ENCODE measurements at places on chromosomes 6 and 20.

DNA sequence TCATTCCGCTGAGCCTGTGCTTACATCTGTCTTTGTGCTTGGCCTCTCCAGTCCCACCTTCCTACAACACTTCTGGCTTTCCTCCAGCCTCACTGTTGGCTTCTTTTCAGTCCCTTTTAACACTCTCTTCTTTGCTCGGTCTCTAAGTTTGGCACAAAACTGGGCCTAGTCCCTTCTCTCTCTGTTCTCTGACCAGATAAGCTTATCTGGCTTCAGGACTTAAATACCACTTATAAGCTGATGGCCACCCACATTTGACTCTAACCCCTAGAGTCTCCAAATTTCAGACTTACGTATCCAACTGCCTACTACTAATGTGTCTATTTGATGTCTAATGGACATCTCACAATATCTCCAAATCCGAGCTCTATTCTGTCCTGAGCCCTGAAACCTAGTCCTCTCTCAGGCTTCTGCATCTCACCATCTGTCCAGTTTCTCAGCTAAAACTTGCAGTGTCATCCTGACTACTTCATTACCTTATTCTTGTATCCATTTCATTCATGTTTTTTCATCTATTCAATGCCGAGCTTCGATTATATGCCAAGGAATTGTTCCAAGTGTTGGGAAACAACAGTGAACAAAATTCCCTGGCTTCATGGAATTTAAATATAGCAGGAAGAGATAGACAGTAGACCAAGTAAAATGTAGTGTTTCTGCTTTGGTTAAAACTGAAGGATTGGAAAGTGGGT lies 40.1 kb downstream of the TBPL1 start:
- no peak for DNase-seq

DNA sequence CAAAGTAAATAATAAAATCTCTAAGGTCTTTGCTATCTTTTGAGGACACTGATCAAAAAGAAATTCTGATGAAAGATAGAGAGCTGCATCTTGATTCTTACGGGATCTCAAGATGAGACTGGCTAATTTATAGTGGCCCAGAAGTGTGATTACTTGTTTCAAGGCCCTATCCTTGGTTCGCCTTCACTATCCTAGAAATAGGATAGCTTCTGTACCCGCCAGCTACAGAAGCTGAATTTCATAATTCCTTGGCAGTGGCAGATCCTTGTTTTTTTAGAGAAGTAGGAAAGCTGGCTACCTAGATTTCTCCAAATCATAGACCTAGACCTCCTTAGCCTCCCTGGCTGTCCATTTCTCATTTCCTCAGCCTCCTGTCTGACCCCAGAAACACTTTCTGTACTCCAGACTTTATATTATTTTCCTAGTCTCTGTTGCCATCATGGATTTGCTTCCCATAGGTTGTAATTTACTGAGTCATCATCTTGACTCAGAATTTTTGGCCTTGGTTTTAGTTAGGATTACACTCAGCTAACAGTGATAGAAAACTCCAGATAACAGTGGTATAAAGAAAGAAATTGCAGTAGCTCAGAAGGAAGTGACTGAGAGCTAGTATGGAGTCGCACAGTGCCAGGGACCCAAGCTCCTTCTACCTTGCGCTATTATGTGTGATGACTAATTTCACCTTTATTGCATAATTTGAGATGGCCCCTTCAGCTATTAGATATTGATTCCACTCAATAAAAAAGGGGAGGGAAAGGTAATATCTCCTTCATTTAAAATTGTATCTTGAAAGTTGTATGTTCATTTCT lies 27.7 kb downstream of the PHF3 start:
- DNase-seq: no peak

DNA sequence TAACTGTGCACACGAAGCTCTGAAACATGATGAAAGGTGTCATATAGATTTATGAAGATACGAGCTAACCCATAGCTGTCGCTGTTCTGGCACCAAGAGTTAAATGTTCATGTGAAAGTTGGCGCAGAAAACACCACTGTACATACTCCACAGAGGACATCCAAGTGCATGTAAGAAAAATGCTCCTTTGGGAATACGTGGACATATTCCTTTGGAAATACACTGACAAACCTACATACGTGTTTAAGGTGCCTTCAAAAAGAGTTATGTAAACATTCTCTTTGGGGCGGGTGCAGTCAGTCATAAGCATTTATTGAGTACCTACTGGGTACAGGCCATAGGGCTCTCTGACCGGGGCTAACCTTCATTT lies 723 bp upstream of the ARID1B start:
- DNase-seq: peak; percentile 55

DNA sequence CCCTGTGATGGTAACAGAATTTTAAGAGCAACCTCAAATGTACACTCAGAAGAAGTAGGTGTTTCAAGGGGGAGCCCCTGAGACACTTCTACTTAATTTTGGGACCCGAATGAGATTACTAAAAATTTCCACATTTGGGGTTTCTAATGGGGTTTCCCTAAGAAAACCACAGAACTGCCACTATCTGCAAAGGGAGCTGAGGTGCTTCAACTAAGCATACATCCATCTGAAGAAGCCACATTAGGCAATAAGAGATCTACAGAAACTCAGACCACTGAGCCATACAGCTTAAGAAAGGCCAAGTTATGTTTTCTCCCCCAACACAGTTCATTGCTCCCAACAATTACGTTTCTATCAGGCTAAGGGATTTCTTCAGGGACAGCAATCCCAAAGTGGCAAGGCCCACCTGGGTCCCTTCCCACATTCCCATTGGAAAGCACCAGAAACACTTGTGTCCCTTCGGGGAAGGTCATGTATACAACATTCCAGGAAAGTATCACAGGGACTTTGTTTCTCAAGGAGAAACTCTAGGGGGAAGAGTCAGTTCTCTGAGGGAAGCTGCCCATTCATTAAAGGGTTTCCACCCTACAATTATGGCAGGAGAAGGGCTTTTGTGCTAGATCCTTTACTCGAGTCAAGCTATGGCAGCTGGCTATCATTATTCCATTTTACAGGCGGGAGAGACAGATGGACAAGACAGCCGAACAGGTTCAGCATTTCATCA lies 5.0 kb downstream of the BCL2L1 start:
- DNase-seq: peak; percentile 15

- DNase-seq: no peak
Observed at GRCh38 chr6:35181933-35182612, 31.7 kb upstream of the SCUBE3 start.

GRCh38 chr6:149419696-149420404 lies 19.8 kb downstream of the SUMO4 start:
- DNase-seq: no peak

GRCh38 chr6:132007474-132008190 lies 56.5 kb upstream of the CCN2 start:
- DNase-seq: no peak

- no peak for DNase-seq
Observed at GRCh38 chr6:31394381-31394780, 9.0 kb upstream of the MICA start.

- DNase-seq: peak; percentile 72
Observed at GRCh38 chr20:52031563-52032303, 159.8 kb downstream of the ZFP64 start.
